ENCODE measurements at places on chromosomes 5 and 9. TPM values are rescaled to one million over a fixed set of nuclear protein-coding genes. Genes with fewer than 3 reads are reported as not detected.

FOXD4 gene
- total RNA-seq: 0.17 TPM

HNRNPAB gene
- total RNA-seq: 37.5 TPM

NTMT1 gene
- total RNA-seq: 27.6 TPM

ERGIC1 gene
- 119 TPM for total RNA-seq

PRDM9 gene
- not detected for total RNA-seq

HRCT1 gene
- 0.83 TPM for total RNA-seq

JAKMIP2 gene
- 0.50 TPM for total RNA-seq

CA9 gene
- total RNA-seq: 2.3 TPM

SLIT3 gene
- total RNA-seq: 15.9 TPM

MARCHF3 gene
- total RNA-seq: 6.8 TPM

C5orf52 gene
- not detected for total RNA-seq

ATG12 gene
- 103 TPM for total RNA-seq

TAF11L10 gene
- total RNA-seq: not detected

ARID3C gene
- total RNA-seq: not detected

C1QTNF2 gene
- total RNA-seq: 3.2 TPM

Measured in smooth muscle cell of trachea (primary cell).